A673 (cell line): ENCODE measurements at places on chromosomes 12 and 14. TPM values are rescaled to one million over a fixed set of nuclear protein-coding genes. Genes with fewer than 3 reads are reported as not detected.

DNA sequence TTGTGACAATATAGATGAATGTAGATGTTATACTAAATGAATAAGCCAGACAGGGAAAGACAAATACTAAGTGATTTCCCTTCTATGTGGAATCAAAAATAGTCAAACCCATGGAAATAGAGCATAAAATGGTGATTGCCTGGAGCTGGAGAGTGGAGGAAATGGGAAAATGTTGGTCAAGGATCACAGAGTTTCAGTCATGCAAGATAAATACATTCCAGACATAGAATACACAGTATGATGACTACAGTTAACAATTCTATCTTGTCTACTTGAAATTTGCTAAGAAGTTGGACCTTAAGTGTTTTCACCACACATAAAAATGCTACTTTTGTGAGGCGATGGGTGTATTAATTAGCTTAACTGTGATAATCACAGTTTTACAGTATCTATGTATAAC is 1182.7 kb downstream of the AACS start:
- no peak for DNase-seq

GRCh38 chr12:130713581-130713991 is 2.5 kb downstream of the RIMBP2 start:
- DNase-seq: peak; percentile 10

DNA sequence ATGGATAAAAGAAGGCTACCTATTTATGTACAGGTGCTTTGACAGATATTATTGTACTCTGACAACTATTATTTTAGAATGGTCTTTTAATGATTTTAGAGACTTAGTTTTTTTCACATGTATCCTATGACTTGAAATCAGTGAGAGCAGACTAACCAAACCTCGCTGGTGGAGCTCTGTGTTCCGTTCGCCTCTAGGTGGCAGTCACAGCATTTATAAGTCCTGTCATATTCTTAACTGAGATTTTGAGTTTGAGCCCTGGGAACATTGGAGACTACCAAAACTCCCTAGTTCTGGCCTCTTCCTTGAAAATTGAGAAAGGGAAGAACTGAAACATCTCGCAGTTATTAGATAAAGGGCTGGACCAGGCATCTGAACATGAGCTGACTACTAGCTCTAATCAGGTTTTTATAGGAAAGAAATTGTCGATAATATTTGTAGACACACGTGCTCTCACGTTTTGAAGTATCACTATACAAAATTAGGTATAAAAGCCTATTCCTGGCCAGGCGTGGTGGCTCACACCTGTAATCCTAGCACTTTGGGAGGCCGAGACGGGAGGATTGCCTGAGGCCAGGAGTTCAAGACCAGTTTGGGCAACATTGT is 48.3 kb downstream of the TTLL5 start:
- peak; percentile 80 for DNase-seq

- DNase-seq: peak; percentile 79
These were observed 20.2 kb downstream of the KRT8 start for GRCh38 chr12:52884526-52885293.

GRCh38 chr14:85576848-85577542 is 47.1 kb downstream of the FLRT2 start:
- DNase-seq: no peak

DNA sequence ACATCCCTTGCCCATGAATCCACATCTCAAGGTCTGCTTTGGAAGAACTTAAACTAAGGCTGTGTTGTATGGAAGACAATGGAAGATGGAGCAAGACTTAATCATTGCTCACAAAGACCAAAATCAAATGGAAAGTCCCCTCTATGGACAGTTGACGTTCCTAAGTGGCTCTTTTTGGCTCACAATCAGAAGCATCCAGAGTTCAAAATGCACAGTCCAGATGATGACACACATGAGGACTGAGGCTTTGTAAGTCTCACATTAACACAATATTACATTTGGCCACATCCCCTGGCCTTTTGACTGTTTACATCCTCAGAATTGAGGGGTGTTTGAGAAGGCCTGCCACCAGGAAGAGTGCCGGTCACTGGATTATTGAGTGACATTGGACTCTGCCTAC is 122.3 kb upstream of the CPM start:
- no peak for DNase-seq

DNA sequence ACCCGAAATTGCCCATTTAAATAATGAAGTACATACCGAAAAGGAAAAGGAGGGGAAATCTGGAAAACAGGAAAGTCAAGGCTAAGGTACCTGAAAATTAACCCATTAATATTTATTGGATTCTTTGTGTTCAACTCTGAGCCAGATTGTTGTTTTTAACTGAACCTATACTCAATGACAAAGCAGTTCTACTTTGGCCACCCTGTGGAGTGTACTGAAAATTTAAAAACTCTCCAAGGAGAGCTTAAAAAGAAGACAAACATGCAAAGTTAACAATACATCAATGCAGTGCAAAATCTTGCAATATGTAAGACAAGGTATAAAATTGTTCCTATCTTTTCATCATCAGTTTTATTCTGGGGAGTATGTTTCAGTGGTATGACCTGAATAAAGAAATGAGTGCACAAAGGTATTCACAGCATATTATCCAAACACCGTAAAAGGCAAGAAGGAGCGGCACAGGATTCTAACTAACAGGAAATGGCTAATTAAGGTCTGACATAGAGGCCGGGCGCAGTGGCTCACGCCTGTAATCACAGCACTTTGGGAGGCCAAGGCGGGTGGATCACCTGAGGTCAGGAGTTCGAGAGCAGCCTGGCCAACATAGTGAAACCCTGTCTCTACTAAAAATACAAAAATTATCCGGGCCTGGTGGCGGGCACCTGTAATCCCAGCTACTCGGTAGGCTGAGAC is 1.7 kb downstream of the USP44 start:
- no peak for DNase-seq

DNA sequence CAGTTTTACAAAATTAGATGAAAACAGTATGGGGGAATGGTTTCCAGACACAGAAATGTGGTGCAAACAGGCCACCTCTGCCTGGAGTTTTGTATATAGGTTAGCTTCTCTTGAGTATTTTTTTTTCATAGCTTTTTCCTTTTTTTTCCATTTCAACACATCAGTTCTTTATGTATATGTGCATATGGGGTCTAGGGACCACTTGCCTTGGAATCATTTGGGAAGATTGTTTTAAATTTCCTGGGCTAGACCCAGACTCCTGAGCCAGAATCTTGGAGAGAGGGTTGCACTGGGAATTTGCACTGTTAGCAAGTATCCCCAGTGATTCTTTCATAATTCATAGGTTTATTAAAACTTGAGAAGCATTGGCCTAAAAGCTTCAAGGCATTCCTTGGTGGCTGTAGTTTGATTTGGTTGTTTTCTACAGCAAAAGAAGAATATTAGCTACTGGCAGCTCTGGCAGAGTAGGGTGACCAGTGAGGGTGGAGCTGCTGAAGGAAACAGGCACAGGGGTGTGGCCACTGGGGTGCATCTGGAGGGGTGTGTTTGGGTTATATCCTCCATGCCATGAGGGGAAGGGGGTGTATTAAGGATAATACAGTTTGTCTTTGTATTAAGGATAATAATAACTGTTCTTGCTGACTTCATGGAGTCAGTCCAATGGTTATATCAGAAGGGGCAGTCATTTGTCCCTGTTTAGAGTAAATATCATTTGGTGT is 22.8 kb downstream of the PPP1R36 start:
- no peak for DNase-seq

- peak; percentile 83 for DNase-seq
These were observed 55.1 kb downstream of the MED13L start for GRCh38 chr12:116222358-116222757.

- no peak for DNase-seq
These were observed 28.9 kb upstream of the PPM1A start for GRCh38 chr14:60220084-60220483.

DNA sequence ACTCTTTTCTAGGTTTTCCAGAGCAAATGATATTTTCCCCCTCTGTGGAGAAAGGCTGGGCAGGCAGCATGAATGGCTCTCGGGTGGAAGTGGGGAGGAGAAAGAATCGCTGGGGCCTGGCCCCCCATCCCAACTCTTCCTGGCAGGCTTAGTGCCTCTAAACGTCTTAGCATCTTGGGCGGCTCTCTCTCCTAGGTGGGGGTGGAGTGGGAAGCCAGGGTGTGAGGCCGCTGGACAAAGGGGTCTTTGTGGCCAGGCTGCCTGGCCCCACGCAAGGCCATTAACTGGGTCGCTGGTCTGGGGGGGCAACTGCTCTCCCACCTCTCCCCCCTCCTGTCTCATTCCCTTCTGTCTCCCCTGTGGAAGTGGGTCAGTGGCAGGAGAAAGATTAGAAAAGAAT is 4.7 kb downstream of the LRP1-AS start:
- no peak for DNase-seq

GRCh38 chr12:14275886-14276285 is 89.6 kb upstream of the ATF7IP start:
- DNase-seq: no peak

DNA sequence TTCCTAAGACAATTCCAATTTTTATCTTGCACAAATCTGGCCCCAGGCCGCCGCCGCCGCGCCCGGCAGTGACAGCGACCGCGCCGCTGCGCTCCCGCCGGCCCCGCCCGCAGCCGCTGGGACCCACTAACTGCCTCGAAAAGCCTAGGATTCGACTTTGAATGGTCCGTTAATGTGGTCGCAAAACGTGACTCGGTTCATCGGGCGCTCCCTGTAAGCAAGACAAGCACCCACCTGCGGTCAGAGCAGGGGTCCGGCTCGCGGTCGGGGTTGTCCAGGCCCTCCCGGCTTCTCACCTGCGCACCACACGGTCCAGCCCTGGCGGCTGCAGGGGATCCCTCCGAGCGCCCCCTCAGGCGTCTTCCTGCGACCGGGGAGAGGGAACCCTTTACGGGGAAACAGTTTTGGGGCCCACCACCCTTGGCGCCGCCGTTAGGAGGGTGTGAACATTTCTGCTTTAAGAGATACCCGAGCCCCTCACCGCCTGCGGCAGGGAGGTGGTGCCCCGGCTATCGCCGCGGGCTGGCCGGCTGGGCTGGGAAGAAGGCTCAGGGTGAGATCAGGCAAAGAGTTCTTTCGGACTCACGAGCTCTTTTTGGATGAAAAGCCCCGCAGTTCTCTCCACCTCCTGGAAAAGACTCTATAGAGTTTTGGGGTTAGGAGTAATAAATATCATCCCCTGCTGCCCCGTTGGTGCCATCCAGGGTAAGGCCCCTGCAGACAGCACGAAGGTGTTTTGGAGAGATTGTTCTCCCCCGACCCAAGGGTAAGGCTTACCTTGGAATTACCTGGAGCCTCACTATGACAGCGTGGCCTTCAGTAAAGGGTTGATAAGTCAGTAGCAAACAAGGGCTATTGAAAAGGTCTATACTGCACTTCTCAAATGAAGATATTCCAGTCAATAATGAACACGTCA is 13.6 kb upstream of the FOXJ2 start:
- DNase-seq: peak; percentile 73

- no peak for DNase-seq
These were observed 122.1 kb downstream of the PRKCH start for GRCh38 chr14:61443481-61443880.

GRCh38 chr12:121246893-121247557 is 37.1 kb downstream of the P2RX4 start:
- no peak for DNase-seq

DNA sequence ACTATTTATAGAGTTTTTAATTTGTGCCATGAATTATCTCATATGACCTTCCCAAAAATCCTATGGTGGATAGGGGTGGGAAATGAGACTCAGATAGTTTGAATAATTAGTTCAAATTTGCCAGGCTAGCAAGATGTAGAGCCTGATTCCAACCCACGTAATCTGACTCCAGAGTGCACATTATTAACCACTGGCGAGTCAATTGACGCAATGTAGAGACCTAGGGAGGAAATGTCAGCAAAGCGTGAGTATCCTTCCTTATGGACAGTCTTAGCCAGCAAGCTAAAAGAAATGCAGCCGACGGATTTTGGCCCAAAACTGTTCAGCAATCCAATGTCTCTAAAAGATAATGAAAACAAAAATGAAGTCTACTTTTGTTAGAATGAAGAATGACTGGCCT is 193.3 kb upstream of the KRR1 start:
- no peak for DNase-seq

DNA sequence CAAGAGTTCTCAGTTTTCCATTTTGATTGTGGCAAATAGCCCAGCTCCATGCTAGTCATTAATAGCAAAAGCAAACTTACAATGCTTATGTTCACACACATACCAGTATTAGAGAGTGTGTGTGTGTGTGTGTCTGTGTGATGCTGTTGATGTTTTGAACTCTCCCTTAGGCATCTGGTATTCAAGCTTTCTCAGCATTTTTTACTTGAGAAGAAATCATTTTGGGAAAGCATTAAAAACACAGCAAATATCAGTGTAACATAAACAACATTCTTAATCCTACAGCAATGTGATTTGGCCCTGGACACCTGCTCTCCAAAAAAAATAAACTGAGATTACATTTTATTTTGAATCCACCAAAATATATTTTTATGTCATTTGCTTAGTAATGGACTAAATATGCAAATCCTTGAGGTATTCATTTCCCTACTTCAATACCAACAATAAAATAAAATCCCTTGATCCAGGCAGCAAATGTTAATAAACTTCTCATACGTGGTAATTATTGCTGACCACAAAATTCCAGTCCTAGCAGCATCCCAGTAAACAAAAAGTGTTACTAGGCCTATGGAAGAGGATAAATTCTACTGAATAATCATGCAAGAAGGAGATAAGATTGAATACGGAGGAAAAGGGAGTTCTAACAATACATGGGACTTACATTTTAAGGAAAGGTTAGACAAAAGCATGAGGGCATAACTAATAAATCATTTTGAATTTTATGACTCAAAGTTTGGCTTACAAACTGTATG is 249.5 kb upstream of the CLEC14A start:
- DNase-seq: peak; percentile 62

- DNase-seq: no peak
These were observed 392.1 kb upstream of the DDHD1 start for GRCh38 chr14:53545217-53545616.

PZP gene
- not detected in 2 replicates for total RNA-seq

SLC6A15 gene
- 9.2 and 11.0 TPM in 2 replicates for total RNA-seq

SERPINA9 gene
- not detected in 2 replicates for total RNA-seq

EPYC gene
- total RNA-seq: not detected in 2 replicates

DNAH10 gene
- 1.1 TPM in 2 replicates for total RNA-seq

POU6F1 gene
- 13.5 and 13.6 TPM in 2 replicates for total RNA-seq

PTHLH gene
- 1.5 and 2.4 TPM in 2 replicates for total RNA-seq

LYZ gene
- 0.32 TPM in 1 of 2 replicates, not detected in the other for total RNA-seq

NUAK1 gene
- total RNA-seq: 1.3 and 1.6 TPM in 2 replicates

C12orf60 gene
- total RNA-seq: 1.9 and 2.2 TPM in 2 replicates

M6PR gene
- 138 and 160 TPM in 2 replicates for total RNA-seq
